Suprapubic skin (tissue), 4 donors: ENCODE measurements at places on chromosomes 5 and 9. TPM values are rescaled to one million over a fixed set of nuclear protein-coding genes. Genes with fewer than 3 reads are reported as not detected.

The CDC20B gene
- not detected for total RNA-seq

The SLC2A6 gene
- total RNA-seq, result 0.56 TPM

The LTC4S gene
- 3.5 TPM for total RNA-seq

The SHB gene
- 12.3 TPM for total RNA-seq

The VPS13A gene
- total RNA-seq, result 52.3 TPM

The CDK5RAP2 gene
- 60.8 TPM for total RNA-seq

The PLAC8L1 gene
- not detected for total RNA-seq
